ENCODE measurements at places on chromosomes 2 and 18.
A peak's percentile ranks its signal among the peaks of the same experiment; 100 is the strongest.

- DNase-seq, result no peak
Observed at GRCh38 chr2:216925006-216925405, 65.1 kb upstream of the TNP1 start.

- no peak for DNase-seq
Observed at GRCh38 chr2:211077216-211077767, 520.9 kb downstream of the CPS1 start.

DNA sequence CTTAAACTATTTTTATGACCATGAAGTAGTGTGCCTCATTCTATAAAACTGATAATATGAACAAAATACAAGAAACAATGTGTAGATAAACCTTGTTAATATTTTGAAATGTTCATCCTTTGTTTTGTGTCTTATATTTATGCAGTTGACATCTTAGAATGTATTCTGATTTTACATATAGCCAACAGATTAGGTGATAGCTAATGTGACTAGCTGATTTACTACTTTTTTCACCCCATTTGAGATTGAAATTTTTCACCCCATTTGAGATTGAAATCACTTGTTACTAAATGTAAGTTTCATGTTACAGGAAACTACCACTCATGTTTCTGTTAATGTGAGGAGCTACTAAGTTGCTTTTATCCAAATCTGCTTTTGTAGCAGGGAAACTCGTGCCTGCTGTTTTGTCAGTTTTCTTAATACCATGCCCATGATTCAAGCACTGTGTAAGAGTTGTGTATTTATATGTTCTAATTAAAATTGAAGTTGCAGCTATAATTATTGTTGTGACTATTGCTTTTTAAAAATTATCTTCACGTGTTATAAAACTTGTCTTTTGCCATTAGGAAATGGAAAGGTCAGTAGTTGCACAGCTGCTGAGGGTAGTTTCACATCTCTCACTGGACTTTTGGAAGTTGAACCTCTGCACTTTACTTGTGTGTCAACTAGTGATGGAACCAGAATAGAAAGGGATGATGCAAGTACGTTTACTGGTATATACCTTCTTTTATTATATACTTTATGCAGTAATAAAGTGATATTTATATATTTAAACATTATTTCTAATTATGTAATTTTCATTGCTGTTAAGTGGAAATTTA is 96.6 kb downstream of the BIRC6 start:
- no peak for DNase-seq

- DNase-seq, result no peak
Observed at GRCh38 chr2:229610872-229611271, 103.5 kb downstream of the DNER start.

- no peak for DNase-seq
Observed at GRCh38 chr18:48402953-48403352, 6.2 kb downstream of the ZBTB7C start.

DNA sequence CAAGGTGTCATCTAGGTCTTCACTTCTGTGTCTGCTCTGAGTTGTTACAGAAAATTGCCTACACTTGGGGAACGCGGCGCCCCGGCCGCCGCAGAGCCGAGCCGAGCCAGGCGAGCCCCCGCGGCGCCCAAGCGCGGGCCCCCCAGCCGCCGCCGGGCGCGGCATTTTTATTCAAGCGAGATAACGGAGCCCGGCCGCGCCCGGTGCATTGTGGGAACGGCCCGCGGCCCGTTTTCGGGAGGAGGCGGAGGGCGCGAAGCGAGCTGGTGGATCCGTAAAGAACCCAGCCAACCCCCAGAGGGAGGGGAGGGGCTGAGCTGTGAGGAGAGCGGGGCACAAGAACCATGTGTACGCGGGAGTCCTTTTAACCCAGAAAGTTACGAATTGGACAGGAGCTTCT is 191.8 kb downstream of the FTCDNL1 start:
- no peak for DNase-seq

GRCh38 chr2:11778923-11779757 is 32.7 kb downstream of the LPIN1 start:
- peak; percentile 71 for DNase-seq

- DNase-seq, result no peak
Observed at GRCh38 chr2:179410552-179411356, 146.1 kb upstream of the SESTD1 start.

GRCh38 chr18:8478968-8479370 is 130.3 kb upstream of the RAB12 start:
- DNase-seq, result no peak

- DNase-seq, result no peak
Observed at GRCh38 chr2:100407073-100407472, 10.4 kb downstream of the CHST10 start.

GRCh38 chr18:55863876-55864275 is 275.9 kb upstream of the TCF4 start:
- no peak for DNase-seq

DNA sequence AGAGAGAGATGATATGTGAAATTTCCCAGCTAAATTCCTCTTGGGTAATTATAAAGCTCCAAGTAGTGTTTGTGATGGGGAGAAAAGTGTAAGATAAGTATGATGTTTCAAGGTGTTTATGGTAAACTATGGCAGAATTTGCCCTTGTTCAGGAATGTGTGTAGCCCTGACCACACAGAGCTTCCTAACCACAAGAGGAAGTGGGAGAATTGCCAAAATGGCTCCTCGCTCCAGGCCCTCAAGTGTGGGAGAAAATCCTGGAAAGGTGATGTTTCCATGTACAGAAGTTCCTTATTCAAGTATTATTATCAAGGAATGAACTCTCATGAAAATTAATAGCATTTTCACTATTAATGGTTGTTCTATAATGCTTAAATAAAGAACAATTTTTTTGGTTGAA is 878.3 kb downstream of the TDRD15 start:
- DNase-seq, result no peak

GRCh38 chr2:168215813-168216212 is 31.6 kb downstream of the STK39 start:
- DNase-seq, result no peak

GRCh38 chr2:85194780-85195480 is 61.7 kb downstream of the TCF7L1 start:
- no peak for DNase-seq

- peak; percentile 62 for DNase-seq
Observed at GRCh38 chr18:22933206-22933965, at the start of gene RBBP8. Gene RBBP8, plus strand, starts transcription at chr18:22933328. Its CDS starts 3,524 bp downstream, at chr18:22936852.

- no peak for DNase-seq
Observed at GRCh38 chr18:13003466-13003896, 12.3 kb downstream of the CEP192 start.

DNA sequence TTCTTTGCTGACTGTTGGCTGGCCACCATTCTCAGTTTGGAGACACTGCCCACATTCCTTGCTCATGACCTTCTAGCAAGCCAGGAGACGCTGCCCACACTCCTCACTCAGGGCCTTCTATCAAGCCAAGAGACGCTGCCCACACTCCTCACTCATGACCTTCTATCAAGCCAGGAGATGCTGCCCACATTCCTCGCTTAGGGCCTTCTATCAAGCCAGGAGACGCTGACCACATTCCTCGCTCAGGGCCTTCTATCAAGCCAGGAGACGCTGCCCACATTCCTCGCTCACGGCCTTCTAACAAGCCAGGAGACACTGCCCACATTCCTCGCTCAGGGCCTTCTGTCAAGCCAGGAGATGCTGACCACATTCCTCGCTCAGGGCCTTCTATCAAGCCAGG is 131.3 kb upstream of the CBLN2 start:
- no peak for DNase-seq

GRCh38 chr18:27604583-27604982 is 419.5 kb upstream of the CHST9 start:
- no peak for DNase-seq

GRCh38 chr2:111662771-111663470 is 221.1 kb downstream of the ANAPC1 start:
- no peak for DNase-seq

DNA sequence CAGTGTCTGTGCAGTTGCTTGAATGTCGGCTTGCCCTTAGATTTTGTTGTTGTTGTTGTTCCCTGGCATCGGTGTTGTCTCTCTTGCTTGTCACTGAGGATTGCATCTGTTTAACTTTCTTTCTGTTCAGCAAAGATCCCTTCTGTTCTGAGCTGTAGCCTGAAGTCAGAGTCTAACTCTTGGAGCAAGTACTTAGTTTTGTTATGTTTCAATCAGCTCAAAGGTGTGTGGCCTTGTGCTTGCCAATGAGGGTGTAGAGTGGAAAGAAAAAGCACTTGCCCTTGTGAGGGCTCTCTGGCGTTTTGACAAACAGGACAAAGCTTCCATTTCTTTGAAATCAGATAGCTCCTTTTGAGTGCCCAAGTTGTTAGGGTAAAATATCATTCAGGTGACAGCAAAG is 757.1 kb upstream of the CDH7 start:
- DNase-seq, result no peak

DNA sequence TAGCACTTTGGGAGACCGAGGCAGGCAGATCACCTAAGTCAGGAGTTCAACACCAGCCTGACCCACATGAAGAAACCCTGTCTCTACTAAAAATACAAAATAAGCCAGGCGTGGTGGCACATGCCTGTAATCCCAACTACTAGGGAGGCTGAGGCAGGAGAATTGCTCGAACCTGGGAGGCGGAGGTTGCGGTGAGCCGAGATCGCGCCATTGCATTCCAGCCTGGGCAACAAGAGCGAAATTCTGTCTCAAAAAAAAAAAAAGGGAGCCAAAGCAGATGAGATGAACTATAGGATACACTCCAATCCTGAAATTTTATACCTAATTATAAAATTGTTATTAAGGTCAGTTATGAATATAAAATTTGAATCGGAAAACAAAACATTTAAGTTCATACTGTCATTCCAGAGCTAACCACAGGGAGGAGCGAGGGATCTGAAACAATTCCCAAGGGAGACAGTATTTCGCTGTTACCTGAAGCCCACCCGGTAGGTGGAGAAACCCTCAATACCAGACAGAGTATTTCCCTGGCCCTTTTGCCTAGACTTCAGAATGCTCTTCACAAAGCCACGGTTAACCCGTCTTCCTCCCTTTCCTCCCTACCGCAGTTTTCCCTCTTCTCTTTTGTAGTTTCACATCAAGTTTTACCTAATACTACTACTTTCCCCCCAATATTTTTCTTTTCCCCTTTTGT is 1.4 kb downstream of the PPM1G start:
- no peak for DNase-seq

GRCh38 chr2:162212366-162212765 is 30.9 kb downstream of the FAP start:
- no peak for DNase-seq

DNA sequence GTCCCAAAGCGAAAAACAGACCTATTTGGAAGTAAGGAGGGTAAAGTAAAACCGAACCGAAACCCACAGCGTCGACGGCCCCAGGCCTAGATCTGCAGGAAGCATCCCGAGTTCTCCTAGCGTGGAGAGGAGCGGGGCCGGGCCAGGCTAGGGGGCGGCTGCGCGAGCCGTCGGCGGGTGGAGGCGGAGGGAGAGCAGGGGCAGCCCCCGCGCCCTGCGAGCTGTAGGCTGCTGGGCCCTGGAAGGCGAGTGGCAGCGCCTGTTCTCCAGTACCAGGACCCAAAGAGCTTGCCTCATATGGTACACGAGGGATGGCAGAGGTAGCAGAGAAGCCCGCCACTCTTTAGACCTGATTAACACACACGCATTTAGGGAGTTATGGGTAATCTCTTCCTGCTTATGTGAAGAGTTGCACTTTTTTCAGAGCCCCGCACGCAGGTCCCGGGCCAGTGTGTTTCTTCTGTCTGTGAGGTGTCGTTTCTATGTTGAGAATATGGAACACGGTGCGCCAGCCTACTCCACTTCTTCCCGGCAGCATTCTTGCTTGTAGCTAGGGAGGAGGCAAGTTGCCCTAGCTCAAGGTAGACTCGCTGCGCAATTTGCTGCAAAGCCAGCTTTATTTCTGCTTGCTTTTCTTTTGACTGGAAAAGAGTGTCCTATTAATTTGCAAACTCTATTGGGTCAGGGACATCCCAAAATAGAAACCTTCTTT is 71.1 kb downstream of the ARHGEF33 start:
- no peak for DNase-seq

DNA sequence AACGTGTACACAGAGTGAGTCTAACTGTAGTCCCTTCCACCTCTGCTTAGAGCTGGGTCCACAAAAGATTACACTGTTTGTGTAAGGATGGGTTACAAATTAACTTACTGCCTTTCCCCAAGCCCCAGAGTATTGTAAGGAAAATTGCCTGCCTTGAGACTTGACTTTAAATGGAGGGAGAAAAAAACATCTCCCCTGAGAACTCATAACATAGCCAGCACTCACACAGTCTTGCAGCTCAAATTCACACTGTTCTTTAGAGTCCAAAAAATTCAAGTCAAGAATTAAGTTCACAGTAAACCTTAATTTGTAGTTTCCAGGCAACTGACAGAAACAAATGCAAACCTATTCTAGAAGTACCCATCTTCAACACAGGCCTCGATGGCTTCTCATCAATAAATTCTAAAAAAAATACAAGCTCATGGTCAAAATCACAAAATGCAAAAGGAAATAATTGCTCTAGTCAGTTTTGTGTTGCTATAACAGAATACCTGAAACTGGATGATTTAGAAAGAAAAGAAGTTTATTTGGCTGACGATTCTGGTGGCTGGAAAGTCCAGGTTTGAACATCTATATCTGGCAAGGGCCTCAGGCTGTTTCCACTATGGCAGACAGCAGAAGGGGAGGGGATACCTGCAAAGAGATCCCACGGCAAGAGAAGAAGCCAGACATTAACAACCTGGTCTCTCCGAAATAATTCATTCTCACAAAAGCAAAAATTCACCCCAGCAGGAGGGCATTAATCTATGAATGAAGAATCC is 34.6 kb upstream of the TMEM17 start:
- no peak for DNase-seq
